Activated CD4-positive, alpha-beta T cell treated with anti-CD3 and anti-CD28 coated beads, Interleukin-10, Interleukin-2, amounts not matched to agents 100 ng/mL and 50 ng/mL, durations not matched to agents 16 hours and 8 hours (primary cell): ENCODE measurements at places on chromosomes 2 and 18.

DNA sequence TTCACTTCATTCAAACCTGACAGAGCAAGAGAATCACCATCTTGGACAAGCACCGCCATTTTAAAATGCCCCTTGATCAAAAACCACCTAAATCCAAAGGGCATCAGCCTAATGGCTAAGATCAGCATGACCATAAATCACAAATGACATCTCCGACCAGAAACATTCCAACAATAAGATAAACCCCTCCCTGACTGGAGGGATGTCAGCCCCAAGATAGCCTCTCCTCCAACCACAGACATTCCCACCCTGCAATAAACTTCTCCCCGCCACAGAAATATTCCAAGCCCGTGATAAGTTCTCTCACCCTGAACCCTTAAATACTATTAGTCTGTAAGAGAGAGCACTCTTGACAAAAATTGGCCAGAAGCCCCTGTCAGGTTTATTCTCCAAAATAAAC is 21.6 kb upstream of the LYPD1 start:
- DNase-seq: no peak

- no peak for DNase-seq
Observed at GRCh38 chr18:41263956-41264355, 691.1 kb upstream of the PIK3C3 start.

GRCh38 chr2:110702514-110703380 is 24.9 kb upstream of the BUB1 start:
- DNase-seq: no peak

DNA sequence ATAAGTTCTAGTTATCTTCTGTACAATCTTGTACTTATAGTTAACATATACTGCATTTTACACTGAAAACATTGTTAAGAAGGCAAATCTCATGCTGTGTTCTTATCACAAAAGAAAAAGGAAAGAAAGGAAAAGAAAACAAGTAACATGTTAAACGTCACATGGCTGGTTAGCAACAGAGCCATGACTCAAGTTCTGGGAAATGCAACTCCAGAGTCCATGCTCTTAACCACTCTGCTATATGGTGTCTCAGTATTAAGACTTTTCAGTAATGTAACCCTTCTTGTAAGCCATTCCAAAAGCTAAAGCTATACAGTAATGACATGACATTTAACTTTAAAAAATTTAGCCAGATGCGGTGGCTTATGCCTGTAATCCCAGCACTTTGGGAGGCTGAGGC is 181.4 kb downstream of the BARD1 start:
- DNase-seq: no peak

DNA sequence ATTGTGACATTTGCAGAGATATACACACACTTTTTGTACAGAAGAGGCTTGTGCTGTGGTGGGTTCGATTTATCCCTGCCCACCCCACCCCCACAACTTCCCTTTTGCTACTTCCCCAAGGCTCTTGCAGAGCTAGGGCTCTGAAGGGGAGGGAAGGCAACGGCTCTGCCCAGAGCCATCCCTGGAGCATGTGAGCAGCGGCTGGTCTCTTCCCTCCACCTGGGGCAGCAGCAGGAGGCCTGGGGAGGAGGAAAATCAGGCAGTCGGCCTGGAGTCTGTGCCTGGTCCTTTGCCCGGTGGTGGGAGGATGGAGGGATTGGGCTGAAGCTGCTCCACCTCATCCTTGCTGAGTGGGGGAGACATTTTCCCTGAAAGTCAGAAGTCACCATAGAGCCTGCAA is 40.0 kb downstream of the STEAP3 start:
- DNase-seq: no peak

DNA sequence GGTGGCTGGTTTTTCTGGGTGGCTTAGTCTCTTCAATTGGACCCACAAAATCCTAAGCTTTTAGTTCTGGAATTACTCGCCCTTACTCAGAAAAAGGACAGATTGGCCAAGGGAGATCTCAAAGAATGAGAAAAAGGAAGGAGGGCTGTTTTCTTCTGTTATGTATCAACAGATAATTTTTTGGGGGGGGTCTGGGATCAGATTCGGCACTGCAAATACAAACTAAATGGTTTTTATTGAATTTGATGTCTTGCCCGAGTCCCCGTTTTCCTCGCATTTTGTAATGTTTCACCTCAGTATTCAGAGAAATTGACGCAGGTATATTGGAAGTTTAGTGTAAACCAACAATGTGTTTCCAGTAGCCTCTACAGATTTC is 762 bp downstream of the YIPF4 start:
- DNase-seq: no peak

DNA sequence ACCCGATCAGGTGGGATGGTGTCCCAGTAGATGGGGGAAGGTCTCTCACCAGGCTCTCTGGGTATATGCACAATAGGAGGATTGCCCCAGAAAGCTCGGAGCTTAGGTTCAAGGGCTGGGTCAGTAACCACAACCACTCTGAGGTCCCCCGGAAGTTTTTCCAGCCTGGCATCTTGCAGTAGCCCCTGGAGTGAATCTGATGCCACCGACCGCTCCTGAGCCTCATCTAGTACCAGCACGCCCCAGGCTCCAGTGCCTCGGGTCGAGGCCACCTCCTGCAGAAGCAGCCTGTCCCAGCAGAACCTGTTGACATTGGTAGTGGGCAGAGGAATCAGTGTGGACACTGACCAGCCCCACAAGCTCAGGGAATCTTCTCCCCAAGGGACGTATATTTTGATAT is 2.0 kb downstream of the DQX1 start:
- no peak for DNase-seq
